ENCODE measurements at places on chromosomes 6 and 20.
A peak's percentile ranks its signal among the peaks of the same experiment; 100 is the strongest.

- DNase-seq, result no peak
Observed at GRCh38 chr6:24949020-24949569, 13.3 kb upstream of the RIPOR2 start.

DNA sequence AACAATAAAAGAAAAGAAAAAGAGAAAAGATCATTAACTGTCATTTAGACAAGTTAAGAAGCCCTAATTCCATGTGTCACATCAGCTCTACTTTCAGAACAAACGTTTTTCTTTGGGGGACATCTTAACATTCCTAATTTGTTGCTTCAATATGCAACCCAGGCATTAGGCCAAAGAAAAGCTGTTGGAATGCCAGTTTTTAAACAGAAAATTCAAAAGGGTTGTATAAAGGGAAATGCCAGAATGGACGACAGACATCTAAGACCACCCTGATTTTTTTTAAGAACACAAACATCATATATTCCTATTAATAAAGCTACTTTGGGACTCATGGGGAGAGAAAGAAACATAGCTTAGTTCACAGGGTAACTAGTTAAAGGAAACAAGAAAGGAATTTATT lies 315.0 kb downstream of the GMDS start:
- DNase-seq, result no peak

GRCh38 chr6:31541059-31541657 lies 645 bp downstream of the DDX39B start:
- peak; percentile 46 for DNase-seq

DNA sequence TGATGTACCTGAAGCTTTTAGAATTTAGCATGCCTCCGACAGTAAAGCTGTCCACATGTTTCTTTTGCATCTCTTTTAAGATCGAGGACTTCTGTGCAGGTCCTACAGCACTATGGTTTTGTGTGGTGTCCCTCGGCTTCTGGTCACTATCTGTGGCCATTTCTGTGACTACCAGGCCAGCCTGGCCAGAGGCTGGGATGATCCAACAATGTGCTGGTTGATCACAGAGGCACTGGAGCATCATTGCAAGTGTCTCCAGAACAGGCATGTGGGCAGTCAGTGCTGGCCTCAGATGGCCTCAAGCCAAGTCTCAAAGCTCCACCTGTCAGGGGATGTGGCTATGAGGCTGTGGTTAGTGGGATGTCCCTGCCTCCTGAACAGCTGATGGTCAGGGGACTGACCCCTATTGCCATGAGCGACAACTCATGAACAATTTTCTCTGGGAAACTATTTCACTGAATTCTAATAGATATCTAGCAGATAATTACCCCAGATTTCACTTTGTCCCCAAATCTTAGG lies 136.6 kb downstream of the SYNDIG1 start:
- DNase-seq, result no peak

DNA sequence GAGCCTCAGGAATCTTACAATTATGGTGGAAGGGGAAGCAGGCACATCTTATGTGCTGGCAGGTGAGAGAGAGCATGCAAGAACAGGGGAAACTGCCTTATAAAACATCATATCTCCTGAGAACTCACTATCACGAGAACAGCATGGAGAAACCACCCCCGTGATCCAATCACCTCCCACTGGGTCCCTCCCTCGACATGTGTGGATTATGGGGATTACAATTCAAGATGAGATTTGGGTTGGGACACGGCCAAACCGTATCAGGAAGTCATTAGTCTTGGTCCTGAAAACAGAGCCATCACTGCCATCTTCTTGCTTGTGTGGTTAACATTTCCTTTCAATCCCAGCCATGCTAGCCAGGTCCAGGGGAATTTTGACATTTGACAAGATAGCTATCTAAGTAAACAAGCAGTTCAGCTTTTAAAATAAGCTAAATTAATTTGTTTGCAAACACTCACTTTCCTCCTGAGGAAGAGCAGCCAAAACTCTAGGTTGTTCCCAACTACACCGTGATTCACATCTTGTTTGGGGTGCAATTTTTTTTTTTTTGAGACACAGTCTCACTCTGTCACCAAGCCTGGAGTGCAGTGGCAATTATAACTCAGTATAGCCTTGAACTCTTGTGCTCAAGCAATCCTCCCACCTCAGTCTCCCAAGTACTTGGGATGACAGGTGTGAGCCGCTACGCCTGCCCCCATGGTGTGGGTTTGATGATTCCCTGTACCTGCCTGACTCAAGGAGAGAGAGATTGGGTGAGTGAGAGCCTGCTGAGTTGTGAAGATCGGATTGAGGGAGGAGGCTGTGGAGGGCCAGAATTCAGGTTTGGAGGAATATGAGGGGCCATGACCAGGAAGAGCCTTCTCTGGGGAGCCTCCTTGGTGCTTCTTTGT lies 13.0 kb upstream of the PPP1R14C start:
- DNase-seq, result no peak

GRCh38 chr6:53264915-53265607 lies 83.7 kb downstream of the ELOVL5 start:
- no peak for DNase-seq

GRCh38 chr6:51663525-51663924 lies 423.9 kb downstream of the PKHD1 start:
- no peak for DNase-seq

DNA sequence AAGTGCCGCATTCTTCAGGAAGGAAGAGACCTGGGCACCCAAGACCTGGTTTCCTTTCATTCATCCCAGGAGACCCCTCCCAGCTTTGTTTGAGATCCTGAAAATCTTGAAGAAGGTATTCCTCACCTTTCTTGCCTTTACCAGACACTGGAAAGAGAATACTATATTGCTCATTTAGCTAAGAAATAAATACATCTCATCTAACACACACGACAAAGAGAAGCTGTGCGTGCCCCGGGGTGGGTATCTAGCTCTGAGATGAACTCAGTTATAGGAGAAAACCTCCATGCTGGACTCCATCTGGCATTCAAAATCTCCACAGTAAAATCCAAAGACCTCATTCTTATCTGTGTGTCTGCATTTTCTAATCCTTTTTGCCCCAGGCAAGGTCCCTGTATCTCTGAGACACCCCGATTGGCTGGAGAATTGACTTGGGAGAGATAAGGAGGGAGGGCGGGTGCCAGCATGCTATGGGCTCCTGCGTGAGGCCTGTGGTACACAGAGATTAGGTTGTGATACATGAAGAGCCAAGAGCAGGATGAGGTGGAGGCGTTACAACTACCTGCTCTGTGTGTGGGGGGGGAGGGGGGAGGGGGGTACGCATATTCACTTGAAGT lies 4.8 kb downstream of the MUC21 start:
- peak; percentile 84 for DNase-seq

DNA sequence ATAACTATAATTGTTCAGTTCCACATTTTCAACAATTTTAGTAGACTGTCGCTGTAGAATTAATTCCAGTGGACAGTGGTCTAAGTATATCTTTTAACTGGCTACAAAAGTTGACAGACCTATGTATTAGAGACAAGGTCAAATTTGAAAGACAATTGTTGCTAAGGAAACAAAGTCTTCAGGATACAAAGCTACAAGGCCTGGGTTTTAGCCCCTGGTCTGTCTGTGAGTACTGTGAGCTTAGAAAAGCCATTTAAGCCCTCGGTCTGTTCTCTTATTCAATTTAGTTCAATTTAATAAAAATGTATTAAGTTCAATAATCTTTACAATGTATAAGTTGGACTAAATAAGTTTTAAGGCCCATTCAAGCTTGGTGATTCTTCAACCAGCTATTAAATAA lies 352.5 kb downstream of the HDGFL1 start:
- DNase-seq, result no peak

GRCh38 chr6:53691667-53692133 lies 26.1 kb upstream of the KLHL31 start:
- DNase-seq, result no peak

GRCh38 chr6:28543651-28544610 lies 18.2 kb downstream of the GPX5 start:
- DNase-seq, result no peak

DNA sequence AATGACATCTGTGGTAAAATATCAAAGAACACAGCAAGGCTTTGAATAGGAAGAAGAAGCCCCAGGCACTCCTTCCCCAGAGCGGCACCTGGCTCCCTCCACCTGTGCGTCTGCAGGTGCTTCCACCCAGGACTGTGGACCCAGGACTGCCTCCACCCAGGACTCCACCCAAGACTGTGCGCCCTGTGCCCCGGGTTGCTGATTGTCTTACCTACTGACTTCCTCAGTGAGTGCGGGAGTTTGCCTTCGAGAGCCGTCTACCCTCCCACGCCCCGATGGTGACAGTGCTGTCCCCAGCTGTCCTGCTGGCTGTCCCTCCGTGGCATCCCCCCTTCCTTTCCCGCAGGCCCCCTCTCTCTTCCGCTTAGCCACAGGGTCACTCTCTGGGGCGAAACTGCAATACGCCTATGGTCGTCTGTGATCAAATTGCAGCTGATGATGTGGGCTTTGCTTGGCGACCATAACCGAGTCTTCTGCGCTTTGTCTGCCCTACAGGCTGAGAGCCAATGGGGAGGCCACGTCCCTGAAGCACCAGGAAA lies 52.1 kb downstream of the IRF4 start:
- no peak for DNase-seq

GRCh38 chr6:45212976-45213375 lies 115.2 kb upstream of the RUNX2 start:
- no peak for DNase-seq

DNA sequence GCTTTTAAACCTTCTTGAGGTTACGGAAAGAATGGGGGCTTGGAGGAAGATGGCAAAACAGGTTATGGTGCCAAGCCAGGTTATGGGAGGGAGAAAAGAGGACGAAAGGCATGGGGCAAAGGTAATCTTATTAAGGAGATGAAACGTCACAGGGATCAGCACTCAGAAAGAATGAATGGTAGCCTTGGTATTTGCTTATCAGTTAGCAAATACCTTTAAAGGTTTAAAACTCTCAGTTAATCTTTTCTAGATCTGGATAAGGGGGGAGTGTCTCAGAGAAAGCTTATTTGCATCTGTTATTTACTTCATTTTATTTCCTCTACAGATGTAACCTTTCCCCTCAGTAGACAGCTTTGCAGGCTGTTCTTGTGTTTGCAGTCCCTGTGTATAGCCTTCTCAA lies 55.5 kb upstream of the EEF1E1 start:
- DNase-seq, result peak; percentile 80

DNA sequence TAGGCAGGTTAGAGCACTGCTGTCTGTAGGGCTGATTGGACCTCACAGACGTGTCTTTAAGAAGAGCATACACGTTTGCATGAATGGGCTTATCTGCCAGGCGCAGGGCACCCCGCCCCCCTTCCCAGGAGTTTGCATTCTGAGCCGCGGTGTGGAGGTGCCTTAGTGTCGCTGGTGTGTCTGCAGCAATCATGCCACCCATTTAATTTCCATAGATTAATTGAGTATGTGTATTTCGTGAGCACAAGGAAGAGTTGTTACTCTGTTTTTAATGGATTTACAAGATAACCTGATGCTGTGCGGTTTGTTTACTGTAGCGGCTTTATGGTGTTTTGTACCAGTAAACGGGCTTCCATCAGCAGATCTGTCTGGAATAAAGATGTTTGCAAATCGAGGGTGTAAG lies 107.7 kb downstream of the ZDHHC14 start:
- DNase-seq, result no peak

- no peak for DNase-seq
Observed at GRCh38 chr6:167078745-167079144, 44.2 kb upstream of the CCR6 start.

- DNase-seq, result no peak
Observed at GRCh38 chr6:23478312-23478711, 647.7 kb upstream of the NRSN1 start.

Data from Caco-2 (cell line).